ENCODE measurements at places on chromosomes 4 and X.

DNA sequence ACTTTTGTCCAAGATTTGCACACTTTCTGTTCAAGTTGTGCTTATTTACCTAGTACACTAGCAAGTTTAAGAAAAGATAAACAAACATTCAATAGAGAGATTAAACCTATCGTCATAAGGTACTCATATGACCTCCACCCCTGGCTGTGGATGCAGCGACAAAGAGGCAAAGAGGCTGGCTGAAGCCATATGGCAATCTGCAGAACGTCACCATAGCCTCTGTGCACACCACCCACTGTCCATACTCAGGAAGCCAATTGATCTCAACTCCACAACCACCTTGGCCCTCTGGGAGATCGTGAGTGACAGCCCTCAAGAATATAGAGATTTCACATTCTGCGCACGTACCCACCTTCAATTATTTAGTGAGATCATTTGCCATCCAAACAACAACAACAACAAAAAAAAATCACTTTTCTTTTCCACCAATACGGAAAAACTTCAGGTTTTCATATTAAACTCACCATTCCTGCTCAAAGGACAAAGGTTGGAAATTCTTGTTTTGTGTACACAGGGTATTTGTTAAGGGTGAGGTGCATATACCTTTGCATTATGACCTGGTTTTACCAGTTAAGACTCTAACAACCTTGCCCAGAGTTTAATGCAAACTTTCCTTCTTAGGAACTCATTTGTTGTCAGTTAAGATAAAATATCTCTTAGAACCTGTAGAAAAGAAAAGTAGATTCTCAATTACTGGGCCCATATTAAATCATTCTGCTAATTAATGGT is 243.0 kb upstream of the FSTL5 start:
- no peak for DNase-seq

DNA sequence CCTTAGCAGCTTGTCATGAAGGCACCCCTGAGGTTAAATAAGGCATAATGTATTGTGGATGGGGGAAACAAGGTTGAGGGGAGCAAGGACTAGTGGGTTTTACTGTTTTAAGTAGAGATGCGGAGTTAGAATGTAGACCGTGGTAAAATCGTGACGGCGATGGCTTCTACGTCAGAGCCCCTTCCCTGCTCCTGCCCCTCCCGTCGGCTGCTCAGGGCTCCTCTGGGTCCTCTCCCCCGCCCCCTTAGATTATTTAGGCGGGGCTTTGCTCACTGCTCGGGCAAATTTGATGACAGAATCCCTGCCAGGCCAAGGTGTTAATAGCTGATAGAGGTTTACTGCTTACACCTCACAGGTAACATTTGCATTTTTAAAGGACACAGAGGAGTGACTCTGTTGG is 2.3 kb downstream of the FRMPD3 start:
- DNase-seq: no peak

- DNase-seq: peak; percentile 84
Measured at GRCh38 chrX:39907964-39908661, 189.6 kb downstream of the BCOR start.

DNA sequence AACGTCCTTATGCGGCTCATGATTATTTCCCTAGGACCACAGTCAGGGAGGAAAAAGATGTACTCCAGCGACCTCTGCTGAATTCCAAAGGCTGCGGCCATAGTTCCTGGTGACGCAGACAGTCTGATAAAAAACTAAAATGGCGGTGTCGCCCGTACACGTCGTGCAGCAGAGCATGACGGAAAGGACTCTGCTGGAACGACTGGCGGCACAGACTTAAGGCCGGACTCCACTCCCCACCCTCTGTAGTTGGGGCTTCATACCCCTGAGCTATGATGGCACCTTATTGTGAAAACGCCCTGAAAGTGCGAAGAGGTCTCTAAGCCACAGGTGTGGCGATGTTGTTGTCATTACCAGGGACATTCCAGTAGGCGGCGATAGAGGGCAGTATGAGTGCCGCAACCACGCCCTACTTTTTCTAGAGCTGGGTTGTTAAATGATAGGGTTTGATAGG is 90.0 kb upstream of the EDA2R start:
- DNase-seq: peak; percentile 67

DNA sequence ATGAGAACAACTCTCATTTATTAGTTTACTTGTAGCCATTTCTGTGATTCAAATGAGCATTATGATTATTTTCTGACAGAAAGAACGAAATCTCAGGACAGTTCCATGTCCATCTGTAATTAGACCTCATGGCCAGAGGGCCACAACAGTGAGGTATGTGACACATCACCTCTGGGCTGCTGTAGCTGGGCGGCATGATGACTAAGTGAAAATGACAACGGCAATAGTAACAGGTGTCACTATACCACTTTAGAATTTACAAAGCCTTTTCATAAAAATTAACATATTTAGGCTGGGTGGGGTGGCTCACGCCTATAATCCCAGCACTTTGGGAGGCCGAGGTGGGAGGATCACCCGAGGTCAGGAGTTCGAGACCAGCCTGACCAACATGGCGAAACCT is 252.6 kb downstream of the CBR4 start:
- DNase-seq: no peak

DNA sequence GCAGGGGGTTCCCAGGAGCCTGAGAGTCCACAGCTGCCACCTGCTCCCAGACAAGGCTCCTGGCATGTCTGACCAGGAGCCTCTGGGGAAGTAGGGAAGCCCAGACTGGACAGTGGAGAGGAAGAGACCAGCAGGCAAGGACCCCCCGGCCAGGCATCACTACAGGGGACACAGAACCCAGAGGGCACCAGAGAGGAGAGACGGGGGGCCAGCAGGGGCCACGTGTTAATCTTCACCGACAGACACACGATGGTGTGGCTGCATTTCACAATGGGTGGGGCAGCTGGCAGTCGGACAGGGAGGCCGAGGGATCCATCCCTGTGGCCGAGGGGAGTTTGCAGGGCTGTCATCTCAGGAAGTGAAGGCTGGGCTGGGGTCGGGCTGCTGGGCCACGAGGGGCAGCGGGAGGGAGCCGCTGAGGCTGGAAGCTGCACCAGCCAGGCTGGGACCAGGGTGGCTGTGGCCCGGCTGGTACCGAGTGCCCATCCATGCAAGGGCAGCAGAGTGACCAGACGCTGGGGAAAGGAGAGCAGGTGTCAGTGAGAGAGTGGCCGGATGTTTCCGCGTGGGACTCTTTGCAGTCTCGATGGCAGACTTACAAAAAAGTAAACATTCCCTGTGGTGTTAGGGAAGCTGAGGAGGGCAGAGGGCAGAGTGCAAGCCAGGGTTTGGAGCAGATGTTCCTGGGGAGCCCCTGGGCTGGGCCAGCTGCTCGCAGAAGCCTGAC is 4.7 kb downstream of the PDE6B start:
- DNase-seq: no peak

DNA sequence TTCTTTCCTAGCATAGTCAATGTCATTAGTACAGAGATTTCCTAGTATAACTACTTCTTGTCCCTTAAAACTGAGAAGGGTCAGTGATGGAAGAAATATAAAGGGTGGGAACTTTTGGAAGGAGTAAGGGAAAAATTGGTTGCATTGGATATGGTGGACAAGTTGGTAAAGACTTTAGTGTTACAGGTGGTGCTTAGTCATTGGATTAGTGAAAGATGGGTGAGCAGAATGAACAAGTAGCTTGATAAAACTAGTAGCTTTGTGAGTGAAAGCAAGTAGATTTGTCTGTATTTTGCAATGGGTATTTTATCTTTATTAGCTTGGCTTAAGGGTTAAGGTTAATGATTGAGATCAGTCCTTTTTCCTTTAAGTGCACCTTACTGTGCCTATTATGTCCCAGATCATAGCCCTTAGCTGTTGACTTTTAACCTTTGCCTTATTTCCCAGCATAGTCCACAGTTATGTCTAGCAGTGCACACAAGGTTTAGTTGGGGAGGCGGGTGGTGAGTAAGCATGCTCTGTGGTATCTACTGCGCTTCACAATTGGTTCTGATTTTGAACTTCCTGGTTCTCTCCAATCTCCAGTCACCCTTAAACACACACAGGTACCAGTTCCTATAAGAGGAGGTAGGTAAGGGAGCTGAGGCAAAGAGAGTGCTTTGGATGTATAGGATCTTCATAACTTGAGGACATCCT is 9.5 kb downstream of the WDR44 start:
- peak; percentile 24 for DNase-seq

- no peak for DNase-seq
Measured at GRCh38 chr4:151048913-151049312, 33.8 kb upstream of the LRBA start.

- DNase-seq: no peak
Measured at GRCh38 chr4:54090404-54090803, 9.6 kb upstream of the GSX2 start.

GRCh38 chr4:154421618-154422017 is 70.0 kb downstream of the DCHS2 start:
- DNase-seq: no peak

GRCh38 chr4:36549252-36549651 is 267.8 kb downstream of the DTHD1 start:
- DNase-seq: no peak

- no peak for DNase-seq
Measured at GRCh38 chrX:38960137-38960536, 158.9 kb downstream of the MID1IP1 start.

GRCh38 chrX:130216320-130216719 is 44.6 kb downstream of the RAB33A start:
- peak; percentile 10 for DNase-seq

- no peak for DNase-seq
Measured at GRCh38 chrX:69231903-69232302, 66.7 kb upstream of the PJA1 start.

DNA sequence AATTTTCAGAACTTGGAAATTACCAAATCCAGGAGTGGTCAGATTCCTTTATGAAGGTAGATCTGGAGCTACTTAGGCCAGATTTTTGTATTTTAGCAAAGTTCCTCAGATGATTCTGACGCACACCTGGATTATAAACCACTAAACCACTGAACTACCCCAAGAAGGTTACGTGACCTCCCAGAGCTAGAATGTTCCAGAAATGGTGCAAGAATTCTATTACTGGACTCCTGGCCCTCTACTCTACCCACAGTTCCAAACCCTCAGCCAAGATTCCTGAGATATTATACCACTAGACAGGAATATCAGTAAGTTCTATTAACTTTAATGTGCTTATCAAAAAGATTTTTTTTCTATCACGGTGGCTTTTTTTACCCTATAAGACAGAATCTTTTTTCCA is 67.1 kb downstream of the ABCG2 start:
- DNase-seq: no peak

DNA sequence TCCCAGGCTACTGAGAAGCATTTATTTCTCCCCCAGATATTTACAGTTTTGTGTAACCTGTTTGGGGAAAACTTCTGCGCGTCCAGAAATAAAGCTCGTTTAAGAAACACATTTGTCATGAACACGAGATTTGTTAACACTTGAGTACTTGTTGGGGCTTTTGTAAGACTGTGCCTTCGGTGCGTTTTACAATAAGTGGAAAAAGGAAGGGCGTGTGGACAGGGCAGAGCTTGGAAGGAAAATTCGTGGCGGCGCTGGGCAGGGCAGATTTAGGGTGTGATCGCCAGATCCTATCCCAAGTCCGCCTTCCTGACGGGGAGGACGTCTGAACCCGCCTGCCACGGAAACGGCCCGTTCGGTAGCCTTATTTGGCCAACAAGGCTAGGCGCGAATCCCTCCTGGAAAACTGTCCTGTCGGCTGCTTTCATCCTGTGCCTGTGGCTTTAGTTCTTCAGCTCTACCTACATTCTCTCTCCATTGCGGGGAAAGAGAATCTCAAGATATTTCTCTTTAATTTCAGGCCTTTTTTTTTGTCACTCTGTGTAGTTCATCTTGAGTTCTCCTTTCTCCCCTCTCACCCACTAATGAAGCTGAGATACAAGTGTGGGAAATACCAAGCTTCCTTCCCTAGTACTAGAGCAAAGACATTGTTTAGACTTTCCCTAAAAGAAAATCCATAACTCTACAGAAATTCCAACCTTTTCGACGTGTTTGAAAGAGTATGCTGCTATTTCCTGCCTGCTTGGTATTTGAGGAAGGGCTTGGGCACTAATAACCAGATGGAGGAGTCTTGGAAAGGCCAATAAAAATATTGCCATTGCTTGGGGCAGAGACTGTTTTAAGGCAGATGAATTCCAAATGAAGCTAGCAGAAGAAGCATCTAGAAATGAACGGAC is 982 bp downstream of the PDLIM5 start:
- peak; percentile 83 for DNase-seq

GRCh38 chr4:41934901-41935651 is at the start of gene TMEM33:
TSS of gene TMEM33 (plus strand) at chr4:41935429. CDS start at chr4:41935485, 56 bp downstream.
- peak; percentile 87 for DNase-seq
